ENCODE measurements at places on chromosomes 13 and 19.

- no peak for DNase-seq
Measured at GRCh38 chr13:53237696-53238095, 209.1 kb downstream of the OLFM4 start.

GRCh38 chr13:55347528-55347927, 1793.2 kb upstream of the PRR20A start:
- DNase-seq, result no peak

DNA sequence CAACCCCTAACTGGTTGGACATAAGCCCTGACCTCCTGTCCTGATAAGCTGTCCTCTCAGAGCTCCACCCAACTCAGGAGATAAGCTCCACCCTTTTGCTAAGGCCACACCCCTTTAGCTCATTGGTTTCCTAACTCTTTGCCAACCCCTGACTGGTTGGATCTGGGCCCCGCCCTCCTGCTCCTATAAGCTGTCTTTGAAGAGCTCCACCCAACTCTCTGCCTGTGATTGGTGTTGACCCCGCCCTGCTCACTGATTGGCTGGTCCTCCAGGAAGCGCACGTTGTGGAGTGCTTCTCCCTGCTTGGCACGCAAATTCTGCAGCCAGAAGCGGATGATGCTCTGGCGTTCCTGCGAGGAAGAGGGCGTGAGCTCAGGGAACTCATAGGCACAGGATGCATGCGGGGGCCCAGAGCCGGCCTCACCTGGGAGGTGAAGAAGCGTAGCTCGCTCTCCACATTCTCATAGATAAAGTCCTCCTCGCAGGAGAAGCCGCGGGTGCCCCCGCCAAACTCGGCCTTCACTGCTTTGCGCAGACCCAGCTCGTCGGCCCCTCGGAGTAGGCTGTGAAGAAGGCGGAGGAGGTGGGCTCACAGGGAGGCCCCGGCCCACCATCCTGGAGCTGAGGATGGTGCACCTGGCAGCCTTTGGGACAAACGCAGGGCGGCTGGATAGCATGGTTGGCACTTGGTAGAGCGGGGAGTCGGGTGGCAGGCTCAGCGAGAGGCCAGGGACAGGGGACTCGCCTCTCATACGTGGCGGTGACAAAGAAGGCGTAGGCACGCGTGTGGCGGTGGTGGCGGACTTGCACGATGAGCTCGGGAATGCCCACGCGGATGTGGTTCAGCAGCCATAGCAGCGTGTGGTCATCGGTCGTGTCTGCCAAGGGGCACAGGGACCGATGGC, 1.7 kb downstream of the ANO8 start:
- no peak for DNase-seq

GRCh38 chr19:2462635-2463421, 6.1 kb upstream of the LMNB2 start:
- DNase-seq, result peak; percentile 91

- no peak for DNase-seq
Measured at GRCh38 chr13:106186366-106187030, 349.0 kb downstream of the EFNB2 start.

DNA sequence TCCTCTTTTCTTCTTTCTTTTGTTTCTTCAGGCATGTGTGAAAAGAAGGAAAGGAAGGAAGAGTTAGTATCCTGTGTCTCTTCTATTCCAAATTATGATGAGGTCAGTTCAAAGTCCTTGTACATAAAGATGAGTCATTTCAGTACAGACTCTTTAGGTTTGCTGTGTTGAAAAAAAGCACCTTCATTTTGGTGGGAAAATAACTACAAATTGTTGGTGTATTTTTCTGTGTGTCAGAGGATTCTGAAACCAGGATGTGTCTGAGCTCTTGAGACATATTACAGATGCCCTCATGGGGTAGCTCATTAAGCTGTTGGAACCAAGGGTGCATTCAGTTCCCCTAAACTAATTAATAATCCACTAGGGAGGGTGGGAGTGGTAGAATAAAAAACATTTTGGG, 5.8 kb upstream of the HSPH1 start:
- DNase-seq, result no peak

DNA sequence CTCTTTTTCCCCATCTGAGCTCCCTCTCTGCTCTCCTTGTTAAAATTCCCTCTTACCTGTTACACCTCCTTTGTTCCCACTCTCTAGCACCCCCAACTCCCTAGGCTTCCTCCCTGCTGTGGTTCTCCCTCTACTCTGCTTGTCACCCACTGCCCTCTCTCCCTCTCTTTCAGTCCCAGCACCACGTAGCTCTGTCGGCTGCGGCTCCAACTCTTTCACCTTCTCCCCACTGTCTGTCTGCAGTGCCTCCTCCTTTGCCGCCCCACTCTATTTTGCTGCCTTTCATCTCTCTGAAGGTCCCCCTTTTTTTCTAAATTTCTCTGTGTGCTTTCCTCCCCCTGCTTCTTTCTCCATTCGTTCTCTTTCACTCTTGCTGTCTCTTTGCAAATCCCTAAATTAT, 1.1 kb downstream of the ZNF836 start:
- no peak for DNase-seq

- DNase-seq, result no peak
Measured at GRCh38 chr13:99332456-99332855, 25.3 kb upstream of the GPR183 start.

Measured in frontal cortex (tissue), 4 donors.